ENCODE measurements at places on chromosomes 2 and 18.

DNA sequence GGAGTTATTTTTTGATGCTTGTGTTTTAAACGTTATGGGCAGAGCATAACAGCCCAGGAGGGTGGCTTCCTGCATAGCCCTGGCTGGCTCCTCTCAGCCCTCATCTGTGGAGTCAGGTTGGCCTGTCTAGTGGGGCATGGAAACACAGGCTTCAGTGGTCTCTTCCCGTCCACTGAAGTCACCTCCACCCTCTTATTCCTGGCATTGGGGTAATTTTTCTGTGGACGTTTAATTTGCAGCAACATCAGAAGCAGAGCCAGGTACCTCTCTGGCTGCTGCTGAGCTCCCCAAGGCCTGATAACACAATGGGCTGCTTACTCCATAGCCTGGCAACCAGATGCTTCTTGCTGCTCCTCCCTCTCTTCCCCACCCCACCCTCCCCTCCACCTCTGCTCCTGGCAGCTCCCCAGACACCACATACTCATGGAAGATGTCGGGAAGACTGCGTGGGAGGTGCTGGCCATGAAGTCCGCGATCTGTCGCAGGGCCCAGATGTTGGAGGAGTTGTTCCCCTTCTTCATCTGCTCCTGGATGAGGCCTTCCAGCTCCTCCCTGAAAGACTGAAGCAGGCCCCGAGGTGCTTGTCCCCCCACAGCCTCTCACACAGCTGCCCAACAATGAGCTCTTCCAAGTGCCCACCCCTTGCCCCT is 64.0 kb downstream of the ADD2 start:
- peak; percentile 14 for DNase-seq

DNA sequence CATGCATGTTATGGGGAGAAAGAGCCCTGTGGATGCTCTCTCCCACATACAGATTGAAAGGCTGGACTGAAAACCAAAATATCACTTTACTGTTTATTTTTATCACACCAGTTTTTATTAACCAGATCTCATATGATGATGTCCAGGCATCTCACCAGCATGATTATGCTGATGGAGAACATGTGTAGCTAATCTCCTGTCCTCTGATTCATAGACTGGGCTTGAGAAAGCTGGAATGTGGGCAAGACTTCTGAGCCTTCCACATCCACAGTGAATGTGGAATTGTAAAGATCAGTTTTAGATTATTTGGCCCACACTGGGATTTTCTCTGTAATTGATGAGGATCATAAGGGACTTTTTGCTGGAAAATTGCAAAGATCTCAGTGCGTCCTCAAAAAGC is 137.9 kb downstream of the ICOS start:
- DNase-seq = no peak

- DNase-seq = no peak
These were observed 27.2 kb upstream of the FHL2 start for GRCh38 chr2:105425936-105426625.

- DNase-seq = no peak
These were observed 15.3 kb downstream of the ID2 start for GRCh38 chr2:8697190-8697589.

DNA sequence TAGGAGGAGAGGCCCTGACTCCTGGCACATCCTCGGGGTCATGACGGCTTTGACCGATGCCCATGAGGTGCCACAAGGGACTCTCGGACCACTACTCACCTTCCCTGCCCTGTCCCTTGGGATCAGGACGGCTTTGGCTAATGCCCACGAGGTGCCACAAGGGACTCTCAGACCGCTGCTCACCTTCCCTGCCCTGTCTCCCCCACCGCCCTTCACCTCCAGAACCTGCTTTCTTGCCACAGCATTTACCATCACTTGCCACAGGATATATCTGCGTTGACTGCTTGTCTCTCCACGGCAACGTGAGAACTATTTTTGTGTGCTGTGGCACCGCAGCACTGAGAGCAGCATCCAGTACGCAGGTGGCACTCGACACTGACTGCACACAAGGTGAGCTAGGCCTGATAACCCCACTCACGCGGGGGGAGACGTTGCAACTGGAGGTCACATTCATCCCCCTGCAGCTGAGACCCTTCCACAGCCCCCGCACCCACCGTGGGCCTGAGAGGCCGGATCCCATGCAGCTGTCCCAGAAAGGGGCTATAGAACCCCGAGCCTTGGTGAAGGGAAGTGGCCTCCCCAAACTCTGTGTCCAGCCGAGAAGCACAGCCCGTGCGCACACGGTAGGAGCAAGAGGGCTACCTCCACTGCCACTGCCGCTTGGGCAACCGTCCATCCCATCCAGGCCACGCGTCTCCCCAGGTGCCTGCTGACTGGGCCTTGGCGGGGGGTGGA is 47.5 kb downstream of the ANO7 start:
- DNase-seq = no peak

- DNase-seq = no peak
These were observed 157.1 kb upstream of the ZFP36L2 start for GRCh38 chr2:43383533-43383932.

DNA sequence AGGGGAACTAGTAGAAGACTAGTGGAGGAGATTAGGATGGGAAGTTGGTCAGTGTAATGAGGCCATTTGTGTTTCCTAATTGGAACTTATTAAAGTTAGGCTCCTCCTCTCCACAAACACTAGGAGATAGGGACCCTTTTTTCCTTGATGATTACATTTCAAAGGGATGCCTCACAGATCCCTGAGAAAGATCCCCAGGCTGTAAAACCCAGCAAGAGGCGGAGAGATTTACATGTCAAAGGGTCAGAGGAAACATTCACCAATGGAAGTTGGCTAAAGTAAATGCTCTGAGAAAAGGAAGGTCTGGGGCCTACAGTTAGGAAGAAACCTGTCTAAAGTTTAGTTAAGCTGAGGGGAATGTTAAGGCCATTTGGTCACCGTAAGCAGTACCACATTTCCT is 1.4 kb upstream of the CCDC85A start:
- DNase-seq = no peak

Measured in AG08396 (cell line).